WTC11 (cell line): ENCODE measurements at places on chromosomes 2 and 18. TPM values are rescaled to one million over a fixed set of nuclear protein-coding genes. Genes with fewer than 3 reads are reported as not detected.
A peak's percentile ranks its signal among the peaks of the same experiment; 100 is the strongest.

The COL4A4 gene
- 1.9 to 3.1 TPM (median 1.9 TPM) in 3 replicates for total RNA-seq

DNA sequence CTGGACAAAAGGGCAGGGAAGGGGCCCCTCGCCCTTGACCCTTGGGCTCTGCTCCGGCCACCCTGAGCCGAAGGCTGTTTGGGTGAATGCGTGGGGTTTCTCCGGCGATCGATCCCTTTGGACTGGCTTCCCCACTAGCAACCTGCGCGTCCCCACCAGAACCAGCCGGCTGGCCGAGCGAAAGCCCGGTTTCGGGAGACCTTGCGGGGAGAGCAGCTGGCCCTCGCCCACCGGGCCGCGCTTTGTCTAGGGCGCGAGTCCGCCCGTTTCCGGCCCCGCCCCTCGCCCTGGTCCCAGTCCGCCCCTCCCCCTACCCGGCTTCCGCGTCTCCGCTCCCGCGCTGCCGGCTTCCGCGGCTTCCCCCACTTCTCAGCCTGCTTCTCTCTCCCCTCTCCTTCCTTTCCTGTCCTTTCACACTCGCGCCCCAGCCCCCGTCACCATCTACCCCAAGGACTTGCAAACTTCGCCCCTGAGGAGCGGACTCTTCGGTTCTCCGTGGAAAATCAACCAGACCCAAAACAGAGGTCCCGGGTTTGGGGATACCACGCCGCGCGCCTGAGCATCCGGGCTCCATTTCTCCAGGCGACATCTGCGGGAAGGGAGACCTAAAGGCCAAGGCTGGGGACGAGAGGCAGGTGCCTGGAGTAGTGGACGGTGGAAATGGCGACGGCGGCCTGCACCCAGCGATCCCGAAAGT, 48.0 kb upstream of the ATP6V1B1 start:
- peak; percentile 87 for DNase-seq

DNA sequence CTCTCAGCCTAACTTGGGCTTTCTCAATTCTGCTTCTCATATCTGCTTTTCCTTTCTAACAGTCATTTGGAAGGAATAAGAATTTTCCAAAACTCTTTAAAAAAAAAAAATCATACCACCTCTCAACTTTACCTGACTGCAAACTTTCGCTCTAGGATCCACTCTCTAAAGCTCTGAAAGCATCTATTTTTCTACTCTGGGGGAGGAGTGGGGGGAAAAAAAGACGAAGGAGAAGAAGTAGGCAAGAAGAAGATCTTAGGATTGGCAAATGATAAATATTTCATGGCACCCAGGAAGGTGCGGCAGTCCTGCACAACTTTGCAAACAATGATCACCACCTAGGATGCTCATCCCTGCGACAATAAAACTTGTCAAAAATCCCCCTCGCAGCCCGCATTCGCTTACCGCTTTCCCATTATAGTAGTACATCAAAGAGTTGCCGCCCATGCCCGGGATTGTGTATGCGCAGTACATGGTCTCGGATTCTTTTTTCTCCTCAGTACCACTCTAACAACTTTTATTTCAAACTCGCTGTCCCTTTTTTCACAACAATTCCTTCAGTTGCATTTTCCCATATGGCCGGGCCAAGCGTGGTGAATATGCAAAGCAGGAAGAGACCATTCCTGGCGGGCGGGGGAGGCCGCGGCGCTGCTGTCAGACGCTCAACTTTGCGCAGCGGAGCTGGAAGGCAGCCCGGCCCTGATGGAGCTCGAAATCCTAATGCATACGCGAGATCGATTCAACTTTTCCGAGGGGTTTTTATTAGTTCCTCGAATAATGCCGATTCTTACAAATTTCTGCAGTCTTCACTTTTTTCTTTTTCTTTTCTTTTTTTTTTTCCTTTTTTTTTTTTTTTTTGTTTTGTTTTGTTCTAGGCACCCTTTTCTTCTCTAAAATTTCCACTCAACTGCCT, 266.5 kb downstream of the TCF4 start:
- peak; percentile 90 for DNase-seq

The VSNL1 gene
- total RNA-seq, result 78.4 to 83.6 TPM (median 82.4 TPM) in 3 replicates

The COBLL1 gene
- 4.4 to 6.3 TPM (median 5.8 TPM) in 3 replicates for total RNA-seq

The IL18RAP gene
- total RNA-seq, result not detected in 3 replicates

- no peak for DNase-seq
These were observed 40.4 kb upstream of the C1D start for GRCh38 chr2:68103030-68103708.

The ANKRD62 gene
- not detected in 3 replicates for total RNA-seq

GRCh38 chr2:84832772-84833461, 48.0 kb downstream of the TRABD2A start:
- DNase-seq, result no peak

DNA sequence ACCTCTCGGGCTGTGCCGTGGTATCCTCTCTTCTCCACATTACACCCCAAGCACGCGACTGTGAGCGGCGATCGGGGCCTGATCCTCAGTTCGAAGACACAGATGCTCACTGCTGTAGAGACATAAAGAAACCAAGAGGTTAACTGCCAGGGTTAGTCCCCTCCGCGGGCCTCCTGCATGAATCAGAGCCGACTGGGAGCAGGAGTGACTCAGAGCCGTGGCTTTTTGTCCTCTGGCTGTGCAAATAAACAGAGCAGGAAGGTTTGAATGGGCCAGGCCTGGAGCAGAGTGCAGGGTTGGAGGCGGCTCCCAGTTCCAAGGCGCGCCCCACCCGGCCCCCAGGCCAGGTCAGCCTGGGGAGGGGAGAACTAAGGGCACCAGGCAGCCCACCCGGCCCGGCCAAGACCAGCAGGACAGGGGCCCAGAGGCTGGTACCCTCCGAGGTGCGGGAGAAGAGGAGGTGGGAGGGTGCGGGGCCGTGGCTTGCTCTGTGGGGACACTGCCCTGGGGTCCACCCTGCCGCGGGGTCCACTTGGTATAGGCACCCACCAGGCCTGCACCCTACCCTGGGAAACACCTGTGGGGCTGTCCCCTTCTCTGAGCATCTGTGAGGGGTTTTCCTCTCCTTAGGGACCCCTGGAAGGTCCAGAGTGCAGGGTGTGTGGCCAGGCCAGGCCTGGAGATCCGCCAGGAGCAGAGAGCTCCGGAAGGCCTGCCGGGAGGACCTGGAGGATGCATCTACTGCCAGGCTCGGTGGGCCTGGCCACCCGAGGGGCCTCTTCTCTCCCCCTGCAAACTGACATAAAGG, 16.5 kb downstream of the TWIST2 start:
- DNase-seq, result peak; percentile 55

- no peak for DNase-seq
These were observed 243.1 kb upstream of the FANCL start for GRCh38 chr2:58484221-58484620.

DNA sequence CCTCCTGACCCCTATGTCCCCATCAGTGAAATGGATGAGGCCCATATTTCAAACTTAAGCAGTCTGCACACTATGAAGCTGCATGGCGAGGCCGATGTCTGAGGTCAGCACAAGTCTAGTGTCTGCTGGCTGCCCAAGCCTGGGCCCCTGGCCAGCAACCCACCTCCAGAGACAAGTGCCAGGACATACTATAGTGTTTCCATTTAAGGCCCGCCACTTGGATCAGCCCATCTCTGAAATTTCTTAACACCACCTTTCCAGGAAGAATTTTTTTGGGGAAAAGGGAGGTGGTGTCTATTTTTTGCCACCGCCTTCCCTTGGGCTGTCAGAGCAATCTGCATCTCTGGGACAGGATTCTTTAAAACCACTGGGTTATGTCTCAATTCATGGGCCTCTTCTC, 1.8 kb downstream of the ACVR1 start:
- DNase-seq, result no peak

The C2orf15 gene
- total RNA-seq, result 6.0 to 7.0 TPM (median 6.1 TPM) in 3 replicates

DNA sequence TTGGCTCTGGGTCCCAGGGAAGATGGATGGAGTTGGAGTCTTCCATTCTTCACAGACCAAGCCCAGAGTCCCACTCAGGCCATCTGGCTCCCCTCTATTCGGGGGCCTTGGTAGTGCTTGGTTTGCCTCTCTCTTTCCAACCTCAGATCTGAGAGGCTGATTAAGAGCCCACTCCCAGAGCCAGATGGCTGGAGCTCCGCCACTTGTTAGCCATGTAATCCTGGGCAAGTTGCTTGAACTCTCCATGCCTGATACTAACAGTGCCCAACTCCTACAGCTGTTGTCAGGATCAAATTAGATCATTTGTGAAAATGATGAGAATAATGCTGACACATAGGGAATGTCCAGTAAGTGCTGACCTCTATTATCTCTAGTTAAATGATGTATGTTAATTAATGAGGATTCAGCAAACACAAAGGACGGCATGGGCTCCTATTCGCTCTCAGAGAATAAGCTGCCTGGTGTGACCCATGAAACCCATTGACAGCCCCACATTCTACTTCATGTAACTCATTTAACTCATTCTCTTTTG, 46.6 kb upstream of the SLC14A1 start:
- no peak for DNase-seq

DNA sequence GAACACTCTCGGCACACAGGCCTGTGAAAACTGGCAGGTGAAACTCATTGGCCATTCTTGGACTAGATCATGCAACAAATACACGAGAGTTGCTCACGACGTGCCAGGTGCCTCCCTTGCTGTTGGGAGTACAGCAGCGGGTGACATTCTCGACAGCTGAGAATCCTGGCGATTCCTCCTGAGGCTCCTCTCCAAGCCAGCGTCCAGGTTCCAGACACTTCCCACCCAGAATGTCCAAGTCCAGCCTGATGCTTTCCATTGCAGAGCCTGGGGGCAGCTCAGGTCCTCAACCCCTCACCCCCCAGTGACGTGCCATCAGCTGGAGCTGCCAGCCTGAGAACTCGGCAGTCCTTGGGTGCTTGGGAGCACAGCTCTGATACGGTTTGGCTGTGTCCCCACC, 124.2 kb downstream of the PXDN start:
- no peak for DNase-seq

DNA sequence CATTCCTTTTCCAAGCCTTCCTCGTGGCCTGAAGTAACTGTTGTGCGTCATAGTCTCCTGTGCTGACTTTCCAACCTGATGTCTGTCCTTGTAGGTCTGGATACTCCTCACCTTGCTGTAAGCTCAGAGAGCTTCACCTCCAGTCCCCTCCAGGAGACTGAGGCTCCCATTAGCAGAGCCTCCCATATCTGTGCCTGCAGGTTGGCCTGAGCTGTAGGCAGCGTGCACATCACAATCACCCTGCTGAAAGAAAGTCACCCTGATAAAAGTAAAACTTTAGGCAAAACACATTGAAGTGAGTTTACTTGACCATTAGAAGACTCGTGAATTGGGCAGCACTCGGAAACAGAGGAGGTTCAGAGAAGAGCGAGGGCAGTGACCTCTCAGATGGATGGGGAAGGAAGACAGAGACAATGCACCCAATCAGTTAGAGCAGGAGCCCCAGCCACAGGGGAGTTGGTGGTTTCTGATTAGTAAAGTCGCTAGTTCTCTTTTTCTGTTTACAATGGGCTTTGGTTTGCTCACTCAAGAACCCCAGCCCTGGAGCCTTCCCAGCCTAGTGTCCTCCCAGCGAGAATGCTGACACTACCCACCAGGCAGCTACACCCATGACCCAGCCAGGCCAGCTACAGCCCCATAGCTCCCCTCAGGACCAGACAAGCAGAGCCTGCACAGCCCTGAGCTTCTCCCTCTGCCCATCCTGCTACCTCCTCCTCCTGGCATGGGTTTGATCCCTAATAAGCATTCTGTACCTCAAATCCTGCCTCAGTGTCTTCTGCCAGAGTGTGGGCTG, 12.1 kb upstream of the TPO start:
- no peak for DNase-seq

- DNase-seq, result no peak
These were observed 108.0 kb downstream of the TWIST2 start for GRCh38 chr2:238955648-238956531.

DNA sequence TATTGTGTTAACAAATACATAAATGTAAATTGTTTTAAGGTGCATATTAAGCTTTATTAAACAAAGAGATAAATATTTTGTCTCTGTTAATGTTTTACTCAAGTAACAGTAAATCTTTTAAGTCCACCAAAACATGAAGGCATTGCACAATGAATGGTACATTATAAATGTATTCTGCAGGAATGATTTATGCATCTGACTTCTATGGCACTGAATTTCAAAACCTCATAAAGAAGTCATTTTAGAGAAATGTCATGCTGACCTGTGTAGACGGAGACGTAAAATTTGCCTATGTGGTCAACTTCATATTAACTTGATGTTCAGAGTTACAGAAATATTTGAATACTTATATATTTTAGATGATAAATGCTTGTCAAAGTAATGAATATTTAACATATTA, 194.7 kb downstream of the BABAM2 start:
- DNase-seq, result no peak

DNA sequence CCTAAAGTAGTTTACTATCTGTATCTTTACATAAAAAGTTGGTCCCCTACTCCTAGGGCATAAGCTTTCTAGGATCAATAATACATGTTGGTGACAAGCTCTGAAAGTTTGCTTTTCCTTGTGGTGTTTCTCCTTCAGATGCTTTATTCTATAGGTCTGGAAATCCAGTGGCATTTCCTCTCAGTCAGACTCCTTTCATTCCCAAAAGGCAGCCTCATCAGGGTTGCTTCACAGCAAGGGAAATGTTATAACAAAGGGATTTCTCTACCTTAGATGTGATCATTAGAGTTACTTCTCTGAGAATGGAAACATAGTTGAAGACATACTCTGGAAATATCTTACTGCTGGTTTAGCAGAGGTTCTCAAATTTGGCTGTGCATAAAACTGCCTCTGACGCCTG, 1072.4 kb upstream of the ZEB2 start:
- DNase-seq, result no peak

- no peak for DNase-seq
These were observed 82.3 kb upstream of the SPRED2 start for GRCh38 chr2:65514555-65515195.

The CCBE1 gene
- total RNA-seq, result 8.0 to 9.7 TPM (median 9.7 TPM) in 3 replicates

The IL1R2 gene
- 0.22 TPM in 1 of 3 replicates, not detected in the others for total RNA-seq

- DNase-seq, result no peak
These were observed 3.7 kb upstream of the SERTAD2 start for GRCh38 chr2:64657411-64657810.

The UCN gene
- total RNA-seq, result 0.68 to 1.2 TPM (median 0.71 TPM) in 3 replicates
